ENCODE measurements at places on chromosomes 5 and 9.
A peak's percentile ranks its signal among the peaks of the same experiment; 100 is the strongest.

GRCh38 chr9:136671254-136671614 is 8.5 kb downstream of the EGFL7 start:
- no peak for DNase-seq

DNA sequence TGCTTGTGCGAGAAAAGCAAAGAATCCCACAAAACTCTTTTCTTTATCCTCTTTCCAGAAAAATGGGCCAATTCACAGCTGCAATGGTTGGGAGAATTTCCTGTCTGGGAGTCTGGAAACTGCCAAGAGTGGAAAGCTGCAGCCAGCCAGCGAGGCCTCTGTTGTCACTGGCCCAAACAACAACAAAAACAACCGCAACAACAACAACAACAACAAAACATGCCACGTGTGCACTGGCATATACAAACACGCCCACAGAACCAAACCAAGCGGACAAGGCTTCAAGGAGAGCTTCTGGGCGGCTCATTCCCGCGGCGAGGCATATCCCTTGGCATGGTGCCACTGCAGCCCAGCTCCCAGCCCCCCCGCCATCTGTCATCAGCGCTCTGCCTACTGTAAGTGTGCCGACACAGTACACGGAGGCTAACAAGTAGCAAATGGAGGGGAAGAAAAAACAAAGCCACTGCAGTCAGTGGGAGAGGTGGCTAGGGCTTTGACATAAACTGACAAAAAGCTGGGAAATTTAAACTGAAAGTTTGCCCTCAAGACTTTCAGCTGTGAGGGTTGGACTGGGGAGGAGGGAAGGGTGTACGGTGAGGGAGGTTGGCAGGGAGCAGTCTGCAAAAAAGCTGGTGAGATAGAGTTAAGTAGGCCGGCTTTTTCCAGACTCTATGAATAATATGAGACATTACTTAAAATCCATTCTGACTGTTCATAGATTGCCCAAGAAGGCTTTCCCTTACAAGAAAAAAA is 165.0 kb upstream of the ZNF462 start:
- no peak for DNase-seq

DNA sequence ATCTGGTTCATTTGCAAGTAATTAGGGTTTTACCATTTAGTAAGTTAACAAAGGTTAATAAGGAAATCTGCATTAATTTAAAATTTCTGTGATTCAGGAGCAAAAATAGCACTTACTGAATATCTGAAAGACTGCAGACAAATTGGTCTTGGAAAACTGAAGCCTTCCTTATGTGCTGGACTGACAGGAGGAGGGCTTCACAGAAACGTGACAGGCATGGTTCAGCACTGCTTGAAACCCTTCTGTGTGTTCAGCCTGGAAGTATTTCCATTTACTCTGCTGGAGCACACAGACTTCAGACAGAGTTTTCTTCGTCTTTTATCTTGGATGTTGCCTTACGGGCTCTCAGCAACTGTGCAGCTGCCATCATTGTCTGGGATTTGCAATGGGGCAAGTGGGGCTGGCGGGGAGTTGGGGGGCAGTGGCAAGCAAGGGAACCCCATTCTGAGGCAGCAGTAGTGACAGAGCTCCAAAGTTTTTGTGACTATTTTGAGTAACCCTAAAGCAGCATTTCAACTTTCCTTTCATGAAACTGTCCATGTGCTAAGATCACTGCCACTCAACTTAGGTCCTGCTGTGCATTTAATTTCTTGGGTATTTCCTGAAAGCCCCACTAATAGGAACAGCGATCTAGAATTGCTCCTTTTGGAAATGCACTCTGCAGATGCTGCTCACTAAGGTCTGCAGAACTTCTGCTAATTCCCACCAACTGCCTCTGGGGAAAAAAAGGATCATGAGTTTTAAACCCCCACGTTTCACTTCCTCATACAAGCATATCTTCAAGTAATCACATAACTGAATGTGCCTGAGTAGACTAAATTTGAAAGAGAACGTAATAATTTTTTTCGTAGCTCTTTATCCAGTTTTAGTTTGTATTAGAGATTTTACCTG is 56.6 kb downstream of the KCNN2 start:
- no peak for DNase-seq

- DNase-seq, result no peak
These were observed 48.6 kb upstream of the GDNF start for GRCh38 chr5:37888476-37888875.

DNA sequence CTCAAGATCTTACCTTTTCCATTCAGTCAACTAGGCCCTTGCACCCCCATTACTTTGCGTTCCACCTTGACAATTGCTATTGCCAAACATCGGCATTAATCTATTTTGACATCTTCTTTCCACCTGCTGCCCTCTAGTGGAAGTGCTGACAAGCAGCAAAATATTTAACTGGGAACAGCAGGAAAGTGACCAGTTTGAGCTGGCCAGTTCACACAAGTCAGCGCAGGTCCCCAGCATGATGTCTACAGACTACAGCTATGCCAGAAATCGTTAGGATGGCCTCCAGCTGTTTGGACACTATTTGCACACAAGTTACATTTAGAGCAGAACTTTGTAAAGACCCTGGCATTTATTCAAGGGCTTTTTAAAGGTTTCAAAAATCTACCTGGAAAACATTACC is 160.1 kb downstream of the GHR start:
- DNase-seq, result peak; percentile 20

- no peak for DNase-seq
These were observed 23.9 kb upstream of the MYOT start for GRCh38 chr5:137843676-137844299.

- no peak for DNase-seq
These were observed 707.2 kb downstream of the MTRR start for GRCh38 chr5:8576178-8576577.

DNA sequence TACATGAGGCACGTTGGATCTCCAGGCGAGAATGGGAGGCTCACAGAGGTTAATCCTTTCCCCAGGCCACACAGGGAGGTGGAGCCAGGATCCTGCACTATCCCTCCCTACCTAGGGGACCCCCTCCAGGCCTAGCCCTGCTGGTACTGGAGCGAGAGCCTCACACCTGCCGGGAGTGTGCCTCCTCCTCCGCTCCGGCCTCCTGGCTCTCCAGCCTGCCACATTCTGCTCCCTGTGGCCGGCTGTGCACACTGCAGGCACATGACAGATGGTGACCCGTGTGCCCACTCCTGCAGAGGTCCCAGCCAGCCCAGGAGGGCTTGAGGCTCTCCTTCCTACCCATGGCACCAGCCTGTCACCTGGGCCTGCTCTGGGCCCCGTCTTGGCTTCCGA is 93.4 kb downstream of the RXRA start:
- no peak for DNase-seq

GRCh38 chr5:133607451-133607850 is 4.9 kb downstream of the FSTL4 start:
- DNase-seq, result no peak

GRCh38 chr5:87541033-87541432 is 128.3 kb upstream of the CCNH start:
- no peak for DNase-seq

GRCh38 chr5:14807471-14807870 is 64.1 kb downstream of the ANKH start:
- no peak for DNase-seq

GRCh38 chr5:4022056-4022670 is 426.5 kb downstream of the IRX1 start:
- DNase-seq, result no peak

- DNase-seq, result no peak
These were observed 82.4 kb upstream of the STC2 start for GRCh38 chr5:173410459-173411233.

- no peak for DNase-seq
These were observed 10.7 kb upstream of the SEC16A start for GRCh38 chr9:136493567-136493971.

- no peak for DNase-seq
These were observed 69.6 kb upstream of the PJA2 start for GRCh38 chr5:109479260-109479860.

- DNase-seq, result no peak
These were observed 77.7 kb downstream of the TUSC1 start for GRCh38 chr9:25600501-25600900.

DNA sequence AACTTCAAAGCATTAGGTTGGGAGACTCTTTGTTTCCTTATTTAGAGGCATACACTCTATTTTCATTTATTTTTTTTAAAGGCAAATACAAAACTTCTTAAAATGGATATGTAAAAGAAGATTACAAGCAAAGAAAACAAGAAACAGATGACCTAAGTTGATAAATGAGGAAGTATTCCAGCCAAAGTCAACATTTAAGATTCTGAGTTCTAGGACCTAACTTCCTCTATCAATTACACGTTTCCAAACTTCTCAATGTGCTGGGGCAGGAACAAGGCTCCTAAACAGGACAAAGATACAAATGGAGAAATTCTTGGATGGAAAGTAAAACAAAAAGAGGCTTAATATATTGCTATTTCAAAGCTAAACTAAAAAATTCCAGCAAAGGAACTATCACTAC is 89.5 kb downstream of the TLE1 start:
- DNase-seq, result no peak

- DNase-seq, result no peak
These were observed 4.8 kb downstream of the SNCB start for GRCh38 chr5:176625512-176625911.

- DNase-seq, result peak; percentile 73
These were observed 2.4 kb upstream of the VAV2 start for GRCh38 chr9:133994353-133995011.

DNA sequence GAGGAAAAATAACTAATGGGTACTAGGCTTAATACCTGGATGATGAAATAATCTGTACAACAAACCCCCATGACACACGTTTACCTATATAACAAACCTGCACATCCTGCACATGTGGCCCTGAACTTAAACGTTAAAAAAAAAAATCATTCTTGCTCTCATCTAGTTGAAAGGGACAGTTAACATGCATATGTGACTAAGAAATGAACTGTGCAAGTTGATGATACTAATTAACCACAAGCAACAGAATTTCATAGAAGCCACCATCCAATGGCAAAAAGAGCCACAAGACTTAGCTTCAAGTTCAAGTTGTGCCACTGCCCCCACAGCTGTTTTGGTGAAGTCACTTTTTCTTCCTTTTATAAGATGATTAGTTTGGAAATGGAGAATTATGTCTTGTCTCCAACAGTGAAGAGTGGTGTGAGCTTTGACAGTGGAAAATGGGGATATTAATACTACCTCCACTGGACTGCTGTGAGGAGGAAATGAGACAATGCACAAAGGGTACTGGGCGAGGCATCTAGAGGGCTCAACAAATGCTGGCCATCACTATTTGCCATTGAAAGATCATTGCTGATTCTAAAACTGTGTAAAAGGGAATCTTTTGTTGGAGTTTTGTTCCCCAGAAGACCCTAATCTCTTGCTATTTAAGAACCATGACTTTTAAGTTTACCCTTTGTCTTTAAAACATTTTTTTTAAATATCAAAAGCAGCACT is 202.1 kb downstream of the EBF1 start:
- DNase-seq, result no peak

DNA sequence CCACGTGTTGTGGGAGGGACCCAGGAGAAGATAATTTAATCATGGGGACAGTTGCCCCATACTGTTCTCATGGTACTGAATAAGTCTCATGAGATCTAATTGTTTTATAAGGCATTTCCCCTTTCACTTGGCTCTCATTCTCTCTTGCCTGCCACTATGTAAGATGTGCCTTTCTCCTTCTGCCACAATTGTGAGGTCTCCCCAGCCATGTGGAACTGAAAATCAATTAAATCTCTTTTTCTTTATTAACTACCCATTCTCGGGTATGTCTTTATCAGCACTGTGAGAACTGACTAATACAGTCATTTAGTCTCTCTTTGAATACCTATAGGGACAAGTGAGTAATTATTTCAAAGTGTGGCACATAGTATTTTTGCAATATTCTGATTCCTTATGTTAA is 269.2 kb upstream of the SMARCA2 start:
- no peak for DNase-seq

DNA sequence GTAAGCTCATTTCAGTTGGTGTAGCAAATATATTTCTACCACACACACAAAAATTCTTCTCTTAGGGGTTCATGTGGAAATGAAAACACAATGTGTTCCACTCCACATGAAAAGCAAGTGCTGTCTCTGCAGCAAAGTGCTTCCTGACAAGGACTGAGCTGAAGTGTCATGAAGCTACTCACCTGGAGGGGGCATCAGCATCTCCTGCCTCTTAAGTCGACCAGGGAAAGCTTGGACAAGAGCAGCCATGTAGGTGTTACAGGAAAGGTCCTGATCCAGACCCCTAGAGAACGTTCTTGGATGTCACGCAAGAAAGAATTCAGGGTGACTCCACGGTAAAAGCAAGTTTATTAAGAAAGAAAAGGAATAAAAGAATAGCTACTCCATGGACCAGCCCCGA is 62.8 kb downstream of the SV2C start:
- no peak for DNase-seq
